ENCODE measurements at places on chromosomes 4 and X.

- DNase-seq: no peak
These were observed 37.1 kb upstream of the SETD7 start for GRCh38 chr4:139593091-139593564.

GRCh38 chr4:110510955-110511544 lies 35.1 kb downstream of the ENPEP start:
- no peak for DNase-seq

GRCh38 chr4:53490965-53491622 lies 100.2 kb downstream of the LNX1 start:
- no peak for DNase-seq

- no peak for DNase-seq
These were observed 555 bp upstream of the PGM2 start for GRCh38 chr4:37825968-37826294.

- DNase-seq: no peak
These were observed 18.3 kb downstream of the GAB3 start for GRCh38 chrX:154732421-154733065.

GRCh38 chr4:140158365-140159030 lies 4.5 kb upstream of the MAML3 start:
- DNase-seq: no peak

DNA sequence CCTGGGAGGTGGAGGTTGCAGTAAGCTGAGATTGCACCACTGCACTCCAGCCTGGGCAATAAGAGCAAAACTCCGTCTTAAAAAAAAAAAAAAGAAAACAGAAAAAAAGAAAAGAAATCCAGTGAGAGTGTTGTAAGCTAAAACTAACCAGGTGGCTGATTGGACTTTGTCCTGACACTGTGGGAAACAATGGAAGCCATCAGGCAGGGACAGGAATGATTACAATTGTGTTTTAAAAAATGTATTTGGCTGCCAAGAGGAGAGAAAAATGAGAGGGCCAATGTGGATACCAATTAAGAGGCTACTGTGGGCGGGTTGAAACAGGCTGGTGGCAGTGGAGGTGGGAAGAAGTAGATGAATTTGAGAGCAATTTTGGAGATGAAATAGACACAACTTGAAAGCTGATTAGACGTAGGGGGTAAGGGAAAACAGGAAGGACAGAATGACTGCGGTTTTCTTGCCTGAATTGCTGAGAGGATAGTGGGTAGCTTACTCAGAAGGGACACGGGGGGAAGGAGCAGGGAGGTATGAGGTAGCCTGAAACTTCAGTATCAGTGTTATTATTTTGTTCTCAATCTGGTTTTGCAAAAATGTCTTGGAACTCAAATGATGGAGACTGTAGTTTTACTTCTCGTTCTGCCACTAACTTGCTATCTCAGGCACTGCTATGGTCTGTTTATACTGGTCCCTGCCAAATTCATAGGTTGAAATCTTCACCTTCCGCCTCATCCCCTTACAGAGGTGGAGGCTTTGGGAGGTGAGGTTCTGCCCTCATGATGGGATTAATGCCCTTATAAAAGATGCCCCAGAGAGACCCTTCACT lies 45.6 kb upstream of the CHRNA9 start:
- DNase-seq: peak; percentile 29

DNA sequence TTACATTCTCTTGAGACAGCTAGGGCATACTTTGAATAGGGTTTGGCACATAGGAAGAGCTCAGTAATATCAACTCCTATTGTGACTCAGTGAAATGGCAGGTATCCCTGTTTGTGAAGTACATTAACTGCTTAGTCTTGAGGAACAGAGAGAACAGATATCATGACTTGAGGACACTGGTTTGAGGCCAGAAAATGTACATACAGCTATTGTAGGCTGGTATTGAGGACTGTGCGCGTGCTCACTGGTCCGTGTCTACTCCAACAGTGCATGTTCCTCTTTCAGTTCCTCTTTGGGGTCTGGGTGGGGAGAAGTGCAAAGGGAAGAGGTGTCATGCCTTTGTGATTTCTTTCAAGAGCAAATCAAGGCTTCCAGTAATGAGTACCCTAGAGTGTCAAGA lies 34.6 kb upstream of the TBC1D9 start:
- DNase-seq: no peak

DNA sequence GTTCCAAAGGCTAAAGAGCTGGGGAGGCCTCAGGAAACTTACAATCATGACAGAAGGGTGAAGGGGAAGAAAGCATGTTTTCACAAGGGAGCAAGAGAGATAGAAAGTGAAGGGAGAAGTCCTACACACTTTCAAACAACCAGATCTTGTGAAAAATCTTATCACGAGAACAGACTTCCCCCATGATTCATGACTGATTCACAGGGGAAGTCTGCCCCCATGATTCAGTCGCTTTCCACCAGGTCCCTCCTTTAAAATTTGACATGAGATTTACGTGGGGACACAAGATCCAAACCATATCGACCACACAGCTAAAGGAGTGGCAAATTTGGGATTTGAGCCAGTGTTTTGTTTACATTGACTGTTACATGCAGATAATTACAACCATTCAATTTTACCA lies 971.1 kb upstream of the HS3ST1 start:
- DNase-seq: no peak

GRCh38 chrX:153768311-153769157 lies 4.5 kb downstream of the PLXNB3 start:
- no peak for DNase-seq

GRCh38 chrX:53656845-53657244 lies 29.7 kb downstream of the HUWE1 start:
- DNase-seq: no peak

- no peak for DNase-seq
These were observed 122.9 kb downstream of the C4orf33 start for GRCh38 chr4:129218897-129219296.

DNA sequence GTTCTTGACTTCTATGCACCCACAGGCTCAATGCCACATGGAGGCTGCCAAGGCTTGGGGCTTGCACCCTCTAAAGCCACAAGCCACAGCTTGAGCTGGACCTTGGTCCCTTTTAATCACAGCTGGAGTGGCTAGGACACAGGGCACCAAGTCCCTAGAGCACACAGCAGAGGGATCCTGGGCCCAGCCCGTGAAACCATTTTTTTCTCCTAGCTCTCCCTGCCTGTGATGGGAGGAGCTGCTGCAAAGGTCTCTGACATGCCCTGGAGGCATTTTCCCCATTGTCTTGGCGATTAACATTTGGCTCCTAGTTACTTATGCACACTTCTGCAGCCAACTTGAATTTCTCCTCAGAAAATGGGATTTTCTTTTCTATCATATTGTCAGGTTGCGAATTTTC lies 410.9 kb downstream of the GRID2 start:
- no peak for DNase-seq

GRCh38 chr4:104616401-104616820 lies 121.7 kb upstream of the CXXC4 start:
- no peak for DNase-seq

- no peak for DNase-seq
These were observed at the start of gene HEPH for GRCh38 chrX:66163849-66164411. TSS of gene HEPH (plus strand) at chrX:66164247. CDS start at chrX:66170571, 6,324 bp downstream.

- DNase-seq: no peak
These were observed 298.5 kb upstream of the AADAT start for GRCh38 chr4:170388255-170388654.

DNA sequence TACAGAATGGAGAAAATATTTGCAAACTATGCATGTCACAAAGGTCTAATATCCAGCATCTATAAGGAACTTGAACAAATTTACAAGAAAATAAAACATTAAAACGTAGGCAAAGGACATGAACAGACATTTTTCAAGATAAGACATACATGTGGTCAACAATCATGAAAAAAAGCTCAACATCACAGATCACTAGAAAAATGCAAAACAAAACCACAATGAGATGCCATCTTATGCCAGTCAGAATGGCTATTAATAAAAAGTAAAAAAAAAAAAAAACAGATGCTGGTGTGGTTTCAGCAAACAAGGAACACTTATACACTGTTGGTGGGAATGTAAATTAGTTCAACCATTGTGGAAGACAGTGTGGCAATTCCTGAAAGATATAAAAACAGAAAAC lies 75.8 kb upstream of the IL13RA2 start:
- no peak for DNase-seq

DNA sequence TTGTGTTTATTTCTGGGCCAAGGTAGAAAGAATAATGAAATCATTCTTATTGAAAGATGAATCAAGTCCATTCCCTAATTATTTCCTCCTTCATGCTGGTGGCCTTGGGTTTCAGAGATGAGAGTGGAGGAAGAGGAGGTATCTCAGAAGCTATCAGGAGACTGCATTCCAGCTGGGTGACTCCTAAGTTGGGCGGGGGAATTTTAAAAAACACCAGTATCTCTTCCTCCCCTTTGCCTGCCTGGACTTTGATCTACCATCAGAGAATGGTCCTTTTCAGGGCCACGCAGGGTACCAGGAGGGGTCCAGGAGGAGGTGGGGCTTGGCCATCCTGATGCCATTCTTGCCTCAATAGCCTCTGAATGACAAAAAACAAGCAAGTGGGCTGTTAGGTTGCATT lies 104.4 kb downstream of the ASMT start:
- DNase-seq: no peak

DNA sequence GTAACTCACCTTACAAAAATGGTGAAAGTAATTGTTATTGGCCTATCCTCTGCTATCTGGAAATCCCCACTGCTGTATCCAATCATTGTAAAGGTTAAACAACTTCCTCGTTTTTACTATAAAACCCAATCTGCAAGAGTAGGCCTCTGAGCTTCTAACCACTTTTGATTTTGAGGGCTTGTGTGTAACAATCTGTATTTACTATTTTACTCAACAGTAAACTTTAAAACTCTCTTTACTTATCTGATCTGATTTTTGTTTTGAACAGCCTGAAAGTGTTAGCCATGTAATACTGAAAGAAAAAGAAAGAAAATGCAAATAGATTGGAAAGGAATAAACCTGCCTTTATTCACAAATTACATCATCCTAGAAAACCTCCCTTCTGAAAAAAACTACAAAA lies 63.1 kb downstream of the SLC10A7 start:
- DNase-seq: no peak

- no peak for DNase-seq
These were observed 126.1 kb downstream of the INPP4B start for GRCh38 chr4:142719854-142720541.

GRCh38 chr4:163941221-163941905 lies 446.9 kb downstream of the TMA16 start:
- DNase-seq: no peak

- no peak for DNase-seq
These were observed 714 bp downstream of the RTL3 start for GRCh38 chrX:78658414-78658813.

DNA sequence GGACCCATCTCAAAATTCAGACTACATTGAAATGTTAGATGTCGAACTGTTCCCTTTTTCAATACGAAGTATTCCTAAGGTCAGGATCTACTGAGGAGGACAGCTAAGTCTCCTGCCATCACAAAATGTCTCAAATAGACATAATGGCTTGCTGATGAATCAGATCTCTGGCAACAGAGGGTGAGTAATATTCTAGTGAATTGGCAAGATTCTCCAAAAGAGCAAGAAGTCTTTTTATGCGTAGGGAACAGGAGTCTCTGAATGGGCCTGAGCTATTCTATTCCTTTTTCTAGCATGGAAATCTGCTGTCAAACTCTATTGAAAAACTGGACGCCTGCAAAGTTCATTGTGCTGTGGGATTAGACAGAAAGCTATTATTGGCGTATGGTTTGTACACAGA lies 145.4 kb downstream of the FNIP2 start:
- no peak for DNase-seq

DNA sequence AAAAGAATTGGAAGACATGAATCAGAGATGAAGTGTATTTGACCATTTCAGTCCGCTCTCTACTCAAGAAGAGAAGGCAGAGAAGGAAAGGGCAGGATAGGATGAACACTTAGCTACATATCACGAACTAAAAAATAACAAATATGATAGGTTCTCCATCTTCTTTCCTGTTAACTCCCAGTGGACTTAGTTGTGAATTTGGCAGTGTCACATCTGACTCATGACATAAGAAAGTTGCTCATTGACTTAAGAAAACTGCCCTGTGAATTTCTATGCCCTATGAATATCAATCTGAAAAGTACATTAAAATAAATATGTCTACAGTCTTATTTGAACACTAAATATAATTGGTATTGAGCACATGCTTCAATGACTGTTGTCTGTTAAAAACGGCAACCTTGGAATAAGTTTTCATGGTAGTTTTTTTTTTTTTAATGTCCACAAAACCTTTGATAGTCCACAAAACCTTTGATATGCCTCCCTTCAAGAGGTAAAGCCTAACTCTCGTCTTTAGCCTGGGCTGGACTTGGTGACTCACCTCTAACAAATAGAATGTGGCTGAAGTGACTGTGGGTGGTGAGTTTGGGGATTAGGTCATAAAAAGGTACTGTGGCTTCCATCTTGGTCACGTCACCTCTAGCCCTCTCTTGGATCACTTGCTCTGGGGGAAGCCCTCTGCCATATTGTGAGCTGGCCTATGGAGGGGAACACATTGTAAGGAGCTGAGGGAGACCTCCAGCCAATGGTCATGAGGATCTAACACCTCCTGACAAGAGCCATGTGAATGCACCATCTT lies 184.7 kb upstream of the S100G start:
- DNase-seq: no peak

- DNase-seq: no peak
These were observed 60.8 kb upstream of the XAGE1B start for GRCh38 chrX:52577464-52578173.

DNA sequence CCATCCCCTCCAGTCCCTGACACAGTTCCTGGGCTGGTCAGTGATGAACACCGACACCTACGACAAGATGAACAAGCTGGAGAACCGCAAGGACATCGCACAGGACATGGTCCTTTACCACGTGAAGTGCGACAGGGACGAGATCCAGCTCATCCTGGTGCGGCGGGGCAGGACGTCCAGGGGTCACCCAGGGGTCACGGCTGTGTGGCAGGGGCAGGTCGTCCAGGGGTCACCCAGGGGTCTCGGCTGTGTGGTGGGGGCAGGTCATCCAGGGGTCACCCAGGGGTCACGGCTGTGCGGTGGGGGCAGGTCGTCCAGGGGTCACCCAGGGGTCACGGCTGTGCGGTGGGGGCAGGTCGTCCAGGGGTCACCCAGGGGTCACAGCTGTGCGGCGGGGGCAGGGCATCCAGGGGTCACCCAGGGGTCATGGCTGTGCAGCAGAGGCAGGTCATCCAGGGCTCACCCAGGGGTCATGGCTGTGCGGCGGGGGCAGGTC lies 16.7 kb downstream of the ATP5ME start:
- DNase-seq: no peak

DNA sequence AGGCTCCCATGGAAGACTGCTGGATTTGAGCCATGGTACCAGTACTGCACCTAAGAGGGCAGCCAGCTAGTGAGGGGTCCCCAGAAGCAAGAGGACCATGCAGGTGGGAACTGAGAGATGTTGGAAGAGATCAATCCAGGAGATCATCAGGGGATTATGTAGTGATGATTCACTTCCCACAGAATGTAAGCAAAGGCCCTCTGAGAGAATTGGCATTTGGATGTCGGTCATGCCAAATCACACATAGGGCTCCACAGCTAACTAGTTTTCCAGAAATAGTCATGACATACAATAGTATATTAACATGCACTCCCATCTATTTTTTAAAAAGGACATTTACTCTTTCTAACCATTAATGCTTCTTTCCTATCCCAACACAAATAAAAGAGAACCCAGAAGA lies 112.5 kb downstream of the RASGEF1B start:
- no peak for DNase-seq
